LHCN-M2 (cell line): ENCODE measurements at places on chromosomes 7 and 10. TPM values are rescaled to one million over a fixed set of nuclear protein-coding genes. Genes with fewer than 3 reads are reported as not detected.

GNAT3 gene
- not detected in 2 replicates for total RNA-seq

GRCh38 chr7:80127412-80128160 lies 7.0 kb upstream of the GNAI1 start:
- peak; percentile 37 for DNase-seq

C10orf105 gene
- not detected in 2 replicates for total RNA-seq

MMS19 gene
- total RNA-seq, result 95.3 and 112 TPM in 2 replicates

- no peak for DNase-seq
These were observed 868 bp upstream of the PDCD4 start for GRCh38 chr10:110870823-110871297.

PDGFA gene
- total RNA-seq, result 33.7 and 37.0 TPM in 2 replicates

DNA sequence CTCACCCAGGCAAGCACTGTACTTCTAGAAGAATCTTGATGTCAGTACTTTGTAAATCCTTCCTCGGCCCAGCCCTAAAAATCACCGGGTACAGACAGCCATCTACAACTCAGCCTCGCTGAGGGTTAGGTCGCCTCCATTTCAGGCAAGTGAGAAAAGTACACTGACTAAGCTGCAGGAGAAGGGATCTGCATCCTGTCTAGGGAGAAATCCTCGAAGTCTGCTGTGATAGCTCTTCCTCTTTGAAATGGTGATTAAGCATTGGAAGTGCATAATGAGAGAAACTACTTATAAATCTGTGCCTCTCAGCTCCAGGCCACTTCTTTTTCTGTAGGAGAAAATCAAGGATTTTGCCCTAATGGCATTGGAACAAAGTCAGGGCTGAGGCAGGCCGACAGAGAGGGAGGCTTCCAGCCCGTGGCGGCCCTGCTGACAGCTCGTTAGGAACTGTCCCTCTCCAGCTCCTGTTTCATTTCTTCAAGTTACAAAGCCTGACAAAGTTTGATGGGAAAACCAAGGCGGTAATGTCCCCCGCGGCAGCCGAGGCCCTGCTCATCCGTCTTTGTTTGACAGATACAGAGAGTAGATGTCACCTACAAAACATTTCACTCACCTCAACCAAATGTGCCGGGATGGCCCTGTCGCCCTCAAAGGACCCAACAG lies 14.1 kb upstream of the GOT1 start:
- no peak for DNase-seq

- DNase-seq, result no peak
These were observed 217.5 kb downstream of the SNX13 start for GRCh38 chr7:17722798-17723197.

DNA sequence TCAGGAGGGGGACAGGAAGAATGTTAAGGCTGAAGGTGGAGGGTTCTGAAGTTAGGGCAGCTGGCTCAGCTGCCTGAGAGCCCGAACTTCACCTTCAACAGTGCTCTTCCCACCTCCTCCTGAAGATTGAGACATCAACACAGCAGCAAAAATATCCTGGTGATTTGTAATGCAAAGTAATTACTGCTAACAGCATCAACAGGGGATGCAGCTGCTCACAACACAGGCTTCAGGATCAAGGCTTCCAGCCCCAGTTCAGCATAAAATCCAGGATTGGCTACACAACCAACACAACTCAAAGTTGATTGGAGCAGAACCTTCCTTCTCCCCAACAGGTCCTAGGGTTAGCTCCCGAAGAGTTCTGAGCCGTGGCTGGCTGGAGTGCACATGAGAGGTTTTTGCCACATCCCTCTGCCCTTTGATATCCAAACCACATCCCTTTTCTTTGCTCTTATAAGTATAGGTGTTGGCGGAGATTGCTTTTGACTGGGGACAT lies 242.4 kb downstream of the KIAA1217 start:
- DNase-seq, result no peak

GRCh38 chr7:108824840-108825580 lies 255.3 kb downstream of the DNAJB9 start:
- no peak for DNase-seq

GRCh38 chr10:60932756-60933155 lies 11.2 kb downstream of the RHOBTB1 start:
- DNase-seq, result no peak

DNA sequence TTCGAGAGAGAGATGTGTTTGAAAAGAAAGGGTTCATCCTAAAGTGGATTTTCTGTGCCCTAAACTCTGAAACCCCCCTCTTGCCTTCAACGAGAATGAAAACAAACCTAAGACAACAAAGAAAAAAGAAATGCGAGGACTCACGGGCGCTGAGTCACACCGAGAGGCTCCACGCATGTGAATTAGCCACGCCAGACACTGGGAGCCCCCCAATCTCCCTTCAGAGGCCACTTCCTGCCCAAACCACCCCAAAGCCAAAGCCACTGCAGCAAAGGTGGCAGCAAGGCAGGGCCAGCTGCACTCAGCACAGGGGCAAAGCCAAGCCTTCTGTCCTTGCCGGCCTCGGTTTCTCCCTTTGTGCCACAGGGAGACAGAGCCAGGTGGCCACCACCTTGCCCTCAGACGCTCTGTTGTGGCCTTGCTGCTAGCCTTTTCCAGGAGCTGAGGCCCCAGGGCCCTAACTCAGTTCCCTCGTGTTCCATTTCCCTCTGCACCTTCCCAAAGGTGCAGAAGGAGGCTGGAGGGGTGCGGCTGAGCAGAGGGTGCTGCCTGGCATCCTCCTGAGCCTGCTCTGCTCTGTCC lies 93.3 kb downstream of the FAM53B start:
- DNase-seq, result no peak

- no peak for DNase-seq
These were observed 49.1 kb downstream of the APBB1IP start for GRCh38 chr10:26486990-26487850.

DNA sequence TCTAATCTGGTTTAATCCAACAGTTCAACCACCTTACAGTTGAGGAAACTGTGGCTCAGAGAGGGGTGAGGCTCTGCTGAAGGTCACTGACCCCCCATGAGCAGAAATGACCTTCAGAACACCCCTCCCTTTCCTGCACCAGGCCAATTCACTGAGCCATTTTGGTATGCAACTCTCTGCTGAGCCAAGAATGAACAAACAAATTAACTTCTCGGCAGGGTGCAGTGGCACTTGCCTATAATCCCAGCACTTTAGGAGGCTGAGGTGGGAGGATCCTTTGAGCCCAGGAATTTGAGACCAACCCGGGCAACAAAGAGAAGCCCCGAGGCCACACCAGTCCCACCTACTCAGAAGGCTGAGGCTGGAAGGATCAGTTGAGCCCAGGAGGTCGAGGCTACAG lies 29.8 kb downstream of the PDGFA start:
- DNase-seq, result no peak

GRCh38 chr7:1062296-1063294 lies 18.2 kb downstream of the GPR146 start:
- no peak for DNase-seq

DNA sequence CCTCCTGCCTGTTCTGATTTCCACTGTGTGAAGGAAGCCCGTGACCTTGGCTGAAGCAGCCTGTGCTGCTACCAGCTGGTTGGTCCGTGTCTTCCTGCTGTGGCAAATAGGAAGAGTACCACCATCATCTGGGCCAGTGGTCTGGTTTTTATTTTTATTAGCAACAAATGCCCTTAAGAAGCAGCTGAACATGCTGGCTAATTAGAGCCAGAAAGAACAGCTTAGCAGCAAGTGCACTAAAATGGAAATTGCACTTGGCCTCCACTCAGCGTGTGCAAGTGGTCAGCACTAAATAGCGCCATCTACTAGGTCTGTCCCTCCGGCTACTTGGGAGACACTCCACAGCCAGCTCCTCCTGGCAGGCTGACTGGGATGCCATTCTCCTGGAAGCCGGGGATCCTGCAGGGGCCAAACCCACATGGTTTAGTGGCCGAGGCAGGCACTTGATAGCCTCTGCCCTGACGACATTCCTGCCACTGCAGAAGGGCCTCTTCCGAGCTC lies 690.3 kb upstream of the FOXK1 start:
- no peak for DNase-seq

- no peak for DNase-seq
These were observed 51.5 kb downstream of the MAD1L1 start for GRCh38 chr7:2181077-2181854.

GRCh38 chr10:114632869-114633715 lies 25.0 kb downstream of the ABLIM1 start:
- DNase-seq, result peak; percentile 91

DNA sequence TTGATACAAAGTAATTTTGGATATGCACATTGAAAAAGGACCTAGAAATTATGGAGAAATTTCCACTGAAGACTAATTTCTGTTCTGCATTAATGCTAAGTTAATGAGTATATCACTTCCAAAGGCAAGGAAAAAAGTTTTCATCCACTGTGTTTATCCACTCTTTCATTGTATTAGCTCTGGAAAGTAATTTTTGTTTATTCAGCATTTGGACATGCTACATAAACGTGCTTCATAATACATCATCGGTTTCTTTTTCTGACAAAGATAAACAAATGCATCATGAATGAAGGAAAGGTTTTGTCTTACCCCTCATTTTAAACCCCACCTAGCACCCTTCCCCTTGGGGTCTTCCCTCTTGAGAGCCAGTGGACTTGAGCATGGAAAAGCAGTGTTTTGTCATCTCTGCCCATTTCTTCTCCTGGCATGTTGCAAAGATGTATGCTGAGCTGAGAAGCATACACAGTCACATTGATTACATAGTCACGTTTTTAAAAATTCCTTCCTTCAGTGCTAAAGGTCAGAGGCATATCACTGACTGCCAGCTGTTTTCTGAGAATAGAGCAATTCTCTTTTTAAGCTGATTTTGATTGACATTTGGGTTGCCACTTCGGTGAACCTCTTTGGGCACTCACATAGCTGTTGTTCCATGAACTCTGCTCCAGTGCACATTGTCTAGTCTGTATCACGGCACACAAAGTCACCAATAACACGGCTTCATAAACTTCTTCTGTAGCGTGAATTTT lies 65.9 kb upstream of the C7orf33 start:
- no peak for DNase-seq

TAS2R41 gene
- total RNA-seq, result not detected in 2 replicates

CUBN gene
- total RNA-seq, result 0.32 and 0.69 TPM in 2 replicates

DNA sequence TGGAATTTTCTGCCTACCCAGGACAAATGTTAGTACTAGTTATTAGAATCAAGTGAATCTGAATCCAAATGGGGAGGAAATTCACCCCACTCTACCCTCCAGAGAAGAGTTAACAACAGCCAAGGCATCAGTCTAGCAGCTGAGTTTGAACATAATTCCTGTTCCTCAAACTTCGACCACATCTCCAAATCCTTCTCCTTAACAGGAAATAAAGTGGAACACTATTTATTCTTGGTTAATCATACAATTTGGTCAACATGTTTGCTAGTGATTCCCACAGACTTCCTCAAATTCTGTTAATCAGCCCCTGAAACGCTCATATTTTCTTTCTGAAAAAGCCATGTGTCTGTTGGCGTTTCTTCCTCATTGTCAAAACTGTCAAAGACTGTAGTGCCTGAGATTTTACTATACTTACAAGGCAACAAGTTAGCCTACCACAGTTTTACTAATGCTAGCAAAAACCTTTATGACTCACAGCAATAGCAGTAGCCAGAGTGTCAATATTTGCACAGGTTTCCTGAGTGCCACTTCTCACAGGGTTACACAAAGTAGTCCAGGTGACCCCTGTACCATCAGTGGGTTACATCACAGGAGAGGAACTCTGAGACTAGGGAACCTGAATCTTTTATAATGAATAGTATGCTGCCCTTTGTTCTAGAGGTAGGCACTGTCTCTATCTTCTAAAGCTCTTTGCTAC lies 202.9 kb downstream of the GRM3 start:
- DNase-seq, result no peak

DNA sequence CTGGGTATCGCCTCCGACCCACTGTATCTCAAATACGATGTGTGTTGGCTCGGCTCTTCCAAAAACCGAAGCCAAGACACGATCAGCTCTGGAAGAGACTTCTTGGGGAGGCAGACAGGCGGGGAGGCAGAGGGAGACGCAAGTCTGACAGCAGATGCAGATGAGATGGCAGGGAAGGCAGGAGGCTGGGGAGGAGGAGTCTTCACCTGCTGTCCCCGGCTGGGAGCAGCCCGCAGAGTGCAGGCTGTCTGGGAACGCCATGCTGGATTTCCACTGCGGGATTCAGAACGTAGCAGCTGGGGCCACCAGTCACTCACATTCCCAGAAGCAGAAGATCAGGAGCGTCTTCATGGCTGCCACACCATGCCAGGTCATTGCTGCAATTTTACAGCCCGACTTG lies 29.4 kb downstream of the CTBP2 start:
- no peak for DNase-seq

DNA sequence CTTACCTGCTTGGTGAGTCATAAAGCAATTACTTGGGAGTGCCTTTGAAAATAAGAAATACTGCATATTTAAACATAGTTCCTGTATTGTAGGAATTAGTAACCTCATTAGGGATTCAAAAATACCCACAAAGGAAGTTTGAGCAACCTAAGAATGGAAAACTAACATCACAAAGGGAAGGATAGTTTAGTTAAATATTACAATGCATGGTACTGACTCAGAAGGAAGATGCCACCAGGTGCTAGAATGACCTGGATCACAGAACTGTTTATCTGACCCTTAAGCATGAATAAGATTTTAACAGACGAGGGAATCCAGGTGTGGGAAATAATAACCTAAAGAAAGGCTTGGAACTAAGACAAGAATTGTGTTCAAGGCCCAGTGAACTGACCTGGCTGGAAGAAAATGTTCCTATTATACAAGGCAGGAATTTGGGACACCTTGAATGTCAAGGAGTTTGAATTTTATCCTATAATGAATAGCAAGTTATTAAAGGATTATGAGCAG lies 106.4 kb downstream of the GSAP start:
- DNase-seq, result no peak

GRCh38 chr7:128407233-128407589 lies 2.6 kb downstream of the IMPDH1 start:
- DNase-seq, result no peak

- DNase-seq, result peak; percentile 67
These were observed 38.0 kb downstream of the MDFIC start for GRCh38 chr7:114959931-114960330.

- no peak for DNase-seq
These were observed 125.7 kb downstream of the ADCY1 start for GRCh38 chr7:45699726-45700390.

DNA sequence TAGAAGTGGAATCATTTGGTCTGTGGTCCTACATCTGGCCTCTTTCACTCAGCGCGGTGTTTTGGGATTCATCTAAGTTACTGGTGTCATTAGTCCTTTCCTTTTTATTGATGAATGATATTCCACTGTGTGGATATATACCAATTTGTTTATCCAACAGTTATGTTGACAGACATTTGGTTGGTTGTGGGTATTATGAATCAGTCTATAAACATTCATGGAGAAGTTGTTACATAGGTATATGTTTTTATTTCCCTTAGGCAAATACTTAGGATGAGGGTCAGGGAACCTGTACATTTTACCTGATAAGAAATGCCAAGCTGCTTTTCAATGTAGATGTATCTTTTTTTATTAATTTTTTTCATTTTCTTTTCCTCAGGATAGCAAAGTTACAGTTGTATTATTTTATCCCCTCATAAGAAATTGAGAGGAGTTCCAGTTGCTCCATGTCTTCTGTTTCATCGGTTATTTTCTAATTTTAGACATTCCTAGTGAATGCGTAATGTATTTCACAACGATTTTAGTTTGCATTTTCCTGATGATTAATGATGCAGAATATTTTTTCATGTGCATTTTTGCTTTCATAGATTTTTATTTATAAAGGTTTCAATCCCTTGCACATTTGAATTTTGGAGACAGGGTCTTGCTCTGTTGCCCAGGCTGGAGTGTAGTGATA lies 203.8 kb upstream of the SH2B2 start:
- DNase-seq, result no peak

- peak; percentile 78 for DNase-seq
These were observed 80.6 kb upstream of the OIT3 start for GRCh38 chr10:72812753-72813430.

GRCh38 chr10:88721392-88721791 lies 15.3 kb downstream of the LIPK start:
- no peak for DNase-seq

GRCh38 chr7:76142861-76143260 lies 58.8 kb upstream of the SRRM3 start:
- DNase-seq, result no peak

CALCR gene
- total RNA-seq, result not detected in 2 replicates
